Stimulated activated CD4-positive, alpha-beta T cell treated with anti-CD3 and anti-CD28 coated beads, Interleukin-2, amount 100 ng/mL, for 48 hours (primary cell): ENCODE measurements at places on chromosomes 5 and 9.

GRCh38 chr5:77876862-77877502, 100.8 kb upstream of the TBCA start:
- no peak for DNase-seq

GRCh38 chr5:112087222-112087621, 330.2 kb upstream of the NREP start:
- DNase-seq = no peak

- no peak for DNase-seq
These were observed 245.8 kb downstream of the SPATA31D1 start for GRCh38 chr9:82234160-82234943.

GRCh38 chr5:64978546-64978945, 209.8 kb downstream of the CWC27 start:
- DNase-seq = no peak

DNA sequence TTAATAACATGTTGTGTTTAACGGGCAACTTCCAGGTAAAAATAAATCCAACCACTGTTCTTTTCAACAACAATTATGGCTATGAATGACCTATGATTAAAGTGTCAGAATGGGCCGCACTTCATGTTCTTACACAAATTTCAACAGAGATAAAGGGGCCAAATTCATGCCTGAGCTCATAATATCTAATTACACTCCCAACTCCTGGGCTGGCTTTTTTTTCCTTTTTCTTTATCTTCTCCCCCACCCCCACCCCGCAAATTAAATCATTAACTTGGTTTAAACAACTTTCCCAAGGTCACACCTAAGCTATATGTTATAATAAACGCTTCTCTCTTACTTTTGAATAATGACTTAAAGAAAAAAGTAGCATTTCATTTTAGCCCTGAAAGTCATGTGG, 25.8 kb downstream of the ZNF608 start:
- no peak for DNase-seq

- DNase-seq = no peak
These were observed 21.1 kb downstream of the ZDHHC11B start for GRCh38 chr5:763397-763796.

- no peak for DNase-seq
These were observed 36.8 kb downstream of the ITK start for GRCh38 chr5:157217289-157218024.

- no peak for DNase-seq
These were observed 401.4 kb upstream of the KLF4 start for GRCh38 chr9:107890921-107891465.

GRCh38 chr5:176620333-176620981, 9.9 kb downstream of the SNCB start:
- DNase-seq = no peak

GRCh38 chr9:122777935-122778627, 10.7 kb upstream of the OR5C1 start:
- no peak for DNase-seq

- no peak for DNase-seq
These were observed 11.2 kb downstream of the SH3RF2 start for GRCh38 chr5:145947581-145947980.

- DNase-seq = no peak
These were observed 499 bp upstream of the TMEM232 start for GRCh38 chr5:110727025-110727314.

GRCh38 chr9:72883875-72884274, 69.0 kb downstream of the ALDH1A1 start:
- no peak for DNase-seq

DNA sequence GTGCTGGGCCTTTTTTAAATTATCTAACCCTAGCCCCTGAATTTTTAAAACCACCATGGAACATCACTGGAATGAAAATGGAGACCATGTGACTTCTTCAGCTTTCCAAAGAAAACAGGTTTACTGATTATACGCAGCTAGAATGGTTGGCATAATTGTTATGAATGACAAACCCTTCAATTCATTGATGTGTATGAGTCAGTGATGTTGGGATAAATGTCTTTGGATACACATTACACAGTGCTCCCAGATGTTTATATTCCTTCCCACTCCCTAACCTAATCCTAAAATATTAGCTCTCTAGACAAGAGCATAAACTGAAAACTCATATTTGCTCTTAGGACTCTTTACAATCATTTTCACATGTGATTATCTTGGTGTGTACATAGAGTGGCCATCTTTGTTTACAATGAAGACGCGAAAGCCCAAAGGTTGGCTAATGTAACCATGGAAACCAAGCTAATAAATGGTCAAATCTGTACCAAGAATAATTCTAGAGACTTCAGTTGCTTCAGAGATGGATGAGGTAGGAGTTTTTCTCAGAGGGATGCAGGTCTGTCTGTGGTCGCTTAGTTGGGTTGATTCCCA, 131.2 kb upstream of the HMHB1 start:
- no peak for DNase-seq

DNA sequence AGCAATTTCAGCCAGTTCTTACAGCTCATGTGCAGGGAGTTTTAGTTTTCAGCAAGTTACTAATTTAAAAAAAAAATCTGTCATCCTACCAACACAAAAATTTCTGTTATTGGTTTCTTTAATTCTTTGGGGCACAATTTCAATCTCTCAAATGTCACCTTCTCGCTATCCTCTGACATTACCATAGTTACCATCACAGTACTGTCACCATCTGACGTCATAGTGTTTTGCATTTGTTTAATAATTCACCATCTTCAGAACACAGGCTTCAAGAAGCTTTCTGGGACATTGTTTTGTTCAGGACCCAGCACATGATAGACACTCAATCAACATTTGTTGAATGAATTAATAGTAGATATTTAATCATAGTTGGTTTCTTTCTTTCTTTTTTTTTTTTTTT, 155.1 kb downstream of the PDZD2 start:
- no peak for DNase-seq

DNA sequence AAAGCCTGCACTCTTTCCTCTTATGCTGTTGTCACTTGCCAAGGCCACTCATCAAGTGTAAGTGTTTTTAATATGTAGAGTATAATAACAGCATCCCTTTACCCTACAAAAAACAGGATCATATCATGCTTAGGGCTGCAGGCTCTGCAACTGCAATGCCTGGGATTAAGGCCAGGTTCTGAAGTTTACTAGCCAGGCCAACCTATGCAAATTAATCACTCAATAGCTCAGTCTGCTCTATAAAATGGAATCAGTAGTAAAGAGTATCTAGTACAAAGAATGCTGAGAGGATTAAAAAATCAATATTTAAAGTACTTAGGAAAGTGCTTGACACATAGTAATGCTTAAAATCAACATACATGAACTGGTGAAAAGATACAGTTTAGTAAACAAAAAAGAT, 253.3 kb downstream of the EDIL3 start:
- DNase-seq = no peak

DNA sequence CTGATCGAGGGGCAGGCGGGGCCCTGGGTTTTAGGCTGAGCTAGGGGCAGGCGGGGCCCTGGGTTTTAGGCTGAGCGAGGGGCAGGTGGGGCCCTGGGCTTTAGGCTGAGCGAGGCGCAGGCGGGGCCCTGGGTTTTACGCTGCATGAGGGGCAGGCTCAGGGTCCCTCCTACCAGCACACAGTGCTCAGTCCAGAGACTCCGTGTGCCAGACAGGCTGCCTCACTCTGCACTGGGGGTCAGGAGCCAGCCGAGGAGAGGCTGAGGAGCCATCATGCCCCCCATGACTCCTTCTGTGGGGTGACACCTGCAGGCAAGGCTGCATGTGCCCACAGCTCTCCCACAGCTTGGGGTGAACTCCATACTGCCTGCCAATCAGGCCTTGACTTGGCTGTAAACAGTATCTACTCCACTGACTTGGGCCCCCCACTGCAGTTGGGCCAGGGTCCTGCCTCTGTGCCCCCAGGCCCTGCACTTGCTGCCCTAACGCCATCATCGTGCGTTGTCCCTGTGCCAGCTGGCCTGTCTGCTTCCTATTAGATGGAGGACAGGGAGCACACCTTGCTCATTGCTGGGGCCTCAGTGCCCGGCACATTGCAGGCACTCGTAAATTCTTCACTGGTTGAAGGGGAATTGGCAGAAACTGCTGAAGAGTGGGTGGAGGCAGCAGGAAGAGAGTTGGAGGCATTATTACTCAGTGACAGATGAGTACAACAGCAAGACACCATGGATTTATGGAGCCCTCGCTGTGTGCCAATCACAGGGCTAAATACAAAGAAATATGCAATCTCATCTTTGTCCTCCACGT, 78.6 kb downstream of the AMBP start:
- no peak for DNase-seq

- DNase-seq = no peak
These were observed 27.6 kb downstream of the MTX3 start for GRCh38 chr5:79963261-79964061.

- no peak for DNase-seq
These were observed 71.9 kb upstream of the LARP1 start for GRCh38 chr5:154683101-154683880.

DNA sequence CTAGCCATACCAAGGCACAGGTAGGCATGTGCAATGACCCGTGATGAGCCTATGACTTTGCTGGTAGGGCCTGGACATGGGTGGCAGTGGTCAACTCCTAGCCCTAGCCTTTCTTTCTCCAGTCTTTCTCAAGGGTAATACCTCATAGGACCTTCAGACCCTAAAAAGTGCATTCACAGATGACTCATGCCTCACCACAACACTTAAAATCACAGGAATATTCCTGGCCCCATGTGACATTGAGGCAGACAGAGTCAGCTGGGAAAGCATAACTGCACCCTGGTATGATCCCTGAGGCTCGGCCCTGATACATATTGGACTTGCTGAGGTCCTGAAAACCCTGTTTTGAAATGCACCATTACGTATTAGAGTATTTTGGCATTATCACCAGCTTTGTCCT, 449.5 kb downstream of the HINT1 start:
- no peak for DNase-seq

DNA sequence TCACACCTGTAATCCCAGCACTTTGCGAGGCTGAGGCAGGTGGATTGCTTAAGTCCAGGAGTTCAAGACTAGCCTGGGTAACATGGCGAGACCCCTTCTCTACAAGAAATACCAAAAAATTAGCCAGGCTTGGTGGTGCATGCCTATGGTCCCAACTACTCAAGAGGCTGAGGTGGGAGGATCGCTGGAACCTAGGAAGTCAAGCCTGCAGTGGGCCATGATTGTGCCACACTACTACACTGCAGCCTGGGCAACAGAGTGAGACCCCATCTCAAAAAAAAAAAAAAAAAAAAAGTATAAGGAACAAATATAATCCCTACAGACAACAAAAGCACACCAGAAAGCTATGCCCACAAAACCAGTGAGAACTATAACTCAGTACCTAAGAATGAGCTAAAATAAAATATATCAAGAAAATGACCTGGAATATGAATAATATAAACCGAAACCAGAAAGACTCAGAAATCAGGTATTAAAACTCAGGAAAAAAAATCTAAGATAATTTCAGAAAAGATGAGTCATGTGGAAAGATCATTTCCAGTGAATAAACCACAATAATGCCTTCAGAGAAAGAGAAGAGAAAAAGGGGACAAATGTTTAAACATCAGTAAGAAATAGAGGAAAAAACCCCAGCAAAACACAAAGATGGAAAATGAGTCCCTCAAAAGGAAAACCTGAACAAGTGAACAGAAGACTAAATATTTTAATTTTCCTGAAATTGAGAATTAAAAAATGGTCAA, 57.4 kb downstream of the GOLPH3 start:
- DNase-seq = no peak

DNA sequence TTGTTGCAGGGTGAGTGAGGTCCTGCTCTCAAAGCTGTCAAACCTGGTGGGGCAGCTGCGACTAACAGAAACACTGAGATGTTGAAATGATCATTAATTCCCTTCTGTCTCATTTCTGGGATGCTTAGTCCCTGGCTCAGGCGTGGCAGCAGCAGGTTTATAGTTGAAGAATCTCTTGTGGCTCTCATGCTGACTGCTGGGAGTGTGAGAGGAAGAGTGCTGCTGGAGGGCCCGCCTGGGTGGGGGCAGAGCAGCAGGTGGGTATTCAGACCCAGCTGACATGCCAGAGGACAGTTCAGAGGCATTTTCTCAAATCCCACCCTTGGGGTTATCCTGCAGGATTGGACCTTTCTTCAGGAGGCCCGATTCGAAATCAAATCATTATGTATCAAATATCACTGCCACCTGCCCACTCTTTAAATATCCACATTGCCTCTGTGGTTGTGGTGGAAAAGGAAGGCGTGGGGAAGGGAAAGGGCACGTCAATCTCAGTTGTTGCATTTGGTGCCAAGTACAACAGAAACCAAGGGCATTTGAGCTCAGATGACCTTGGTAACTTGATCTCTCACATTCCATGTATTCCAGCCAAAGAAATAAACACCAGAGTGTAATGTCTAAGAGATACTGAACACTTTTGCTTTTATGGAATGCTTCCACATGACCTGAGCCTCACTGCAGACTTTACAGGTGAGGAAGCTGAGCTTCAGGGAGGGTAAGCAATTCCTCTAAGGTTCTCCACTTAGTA, 224.3 kb downstream of the AOPEP start:
- no peak for DNase-seq

GRCh38 chr9:69180200-69180599, 6.1 kb downstream of the TJP2 start:
- no peak for DNase-seq

DNA sequence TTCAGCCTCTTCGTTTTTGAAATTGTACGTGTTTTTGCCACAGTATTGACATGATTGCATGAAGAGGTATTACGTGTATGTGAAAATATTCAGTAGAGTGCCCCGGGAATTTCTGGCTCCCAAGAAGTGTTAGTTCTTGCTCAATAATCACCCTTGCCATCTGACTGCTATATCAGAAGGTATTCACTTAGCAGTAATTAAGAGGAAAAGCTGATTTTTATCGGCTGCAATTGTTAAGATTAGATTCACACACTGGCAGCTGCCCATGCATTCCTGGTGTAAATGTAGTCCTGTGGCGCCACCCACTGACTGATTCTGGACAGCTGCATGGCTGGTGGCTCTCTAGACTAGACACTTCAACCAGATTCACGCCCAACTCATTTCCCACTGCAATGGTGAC, 440.1 kb upstream of the ADAMTS16 start:
- DNase-seq = no peak

GRCh38 chr5:172178991-172179989, 8.7 kb downstream of the STK10 start:
- no peak for DNase-seq

DNA sequence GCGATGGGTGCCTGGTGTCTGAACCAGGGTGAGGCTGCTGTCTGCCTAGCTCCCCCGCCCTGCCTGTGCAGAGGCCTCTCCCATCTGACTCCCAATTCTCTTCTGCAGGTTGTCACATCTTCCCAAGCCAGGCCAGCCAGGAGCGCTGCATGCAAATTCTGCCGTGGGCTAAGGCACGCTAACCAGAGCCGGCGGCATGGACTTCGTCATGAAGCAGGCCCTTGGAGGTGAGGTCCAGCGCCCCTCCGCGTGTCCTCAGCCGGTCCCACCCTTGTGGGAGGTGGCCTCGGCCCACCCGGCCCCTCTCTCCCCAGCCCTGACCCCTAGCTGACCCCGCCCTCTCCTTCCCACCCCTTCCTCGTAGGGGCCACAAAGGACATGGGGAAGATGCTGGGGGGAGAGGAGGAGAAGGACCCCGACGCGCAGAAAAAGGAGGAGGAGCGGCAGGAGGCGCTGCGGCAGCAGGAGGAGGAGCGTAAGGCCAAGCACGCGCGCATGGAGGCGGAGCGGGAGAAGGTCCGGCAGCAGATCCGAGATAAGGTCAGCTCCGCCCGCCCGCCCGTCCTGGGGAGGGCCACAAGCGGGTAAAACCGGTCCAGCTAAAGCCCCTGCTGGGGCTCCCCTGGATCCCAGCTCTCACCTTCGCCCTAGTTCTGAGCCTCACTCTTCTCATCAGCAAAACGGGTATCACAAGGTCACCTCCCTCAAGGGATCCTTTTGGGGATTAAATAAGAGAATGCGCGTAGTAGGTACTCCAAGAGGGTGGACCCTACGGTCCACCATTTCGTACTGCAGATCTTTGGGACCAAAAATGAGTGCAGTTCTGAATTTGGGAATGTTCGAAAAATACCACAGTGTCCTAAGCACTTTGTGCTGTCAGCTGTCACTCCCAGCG, 7.4 kb downstream of the CPLX2 start:
- DNase-seq = no peak
